ENCODE measurements at places on chromosomes 11 and 22.
A peak's percentile ranks its signal among the peaks of the same experiment; 100 is the strongest.

DNA sequence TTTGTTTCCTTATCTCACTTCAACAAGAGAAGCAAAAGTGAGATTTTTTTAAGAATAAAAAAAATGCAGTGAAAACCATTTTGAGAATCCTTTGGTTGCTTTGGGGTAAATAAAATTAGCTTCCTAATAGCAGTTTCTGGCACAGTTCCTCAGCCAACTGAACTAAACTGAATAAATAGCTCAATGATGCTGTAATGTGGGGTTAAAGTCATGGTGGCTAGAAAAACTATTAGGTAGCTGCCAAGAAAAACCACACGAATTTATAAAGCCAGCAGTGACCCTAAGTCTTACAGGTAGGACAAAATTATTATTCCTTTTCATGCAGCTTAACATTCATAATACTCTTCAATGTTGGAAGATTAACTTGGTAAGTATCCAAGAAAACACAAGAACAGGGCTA, 142.4 kb downstream of the APIP start:
- no peak for DNase-seq

DNA sequence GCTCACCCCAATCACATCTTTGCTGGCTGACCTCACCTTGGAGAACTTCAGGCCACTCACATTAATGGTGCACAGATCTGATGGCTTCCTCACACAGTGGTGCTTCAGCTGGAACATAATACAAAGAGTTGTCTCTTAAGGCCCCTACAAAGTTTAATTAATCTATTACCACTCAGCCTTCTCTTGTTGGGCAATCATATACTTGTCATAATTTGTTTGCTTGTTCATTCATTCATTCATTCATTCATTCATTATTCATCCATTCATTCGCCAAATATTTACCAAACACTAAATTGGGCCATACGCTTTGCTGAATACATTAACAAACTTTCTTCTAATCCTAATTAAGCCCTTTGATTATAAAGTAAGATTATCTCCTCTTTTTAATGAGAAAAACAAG, 15.1 kb downstream of the XRRA1 start:
- no peak for DNase-seq

DNA sequence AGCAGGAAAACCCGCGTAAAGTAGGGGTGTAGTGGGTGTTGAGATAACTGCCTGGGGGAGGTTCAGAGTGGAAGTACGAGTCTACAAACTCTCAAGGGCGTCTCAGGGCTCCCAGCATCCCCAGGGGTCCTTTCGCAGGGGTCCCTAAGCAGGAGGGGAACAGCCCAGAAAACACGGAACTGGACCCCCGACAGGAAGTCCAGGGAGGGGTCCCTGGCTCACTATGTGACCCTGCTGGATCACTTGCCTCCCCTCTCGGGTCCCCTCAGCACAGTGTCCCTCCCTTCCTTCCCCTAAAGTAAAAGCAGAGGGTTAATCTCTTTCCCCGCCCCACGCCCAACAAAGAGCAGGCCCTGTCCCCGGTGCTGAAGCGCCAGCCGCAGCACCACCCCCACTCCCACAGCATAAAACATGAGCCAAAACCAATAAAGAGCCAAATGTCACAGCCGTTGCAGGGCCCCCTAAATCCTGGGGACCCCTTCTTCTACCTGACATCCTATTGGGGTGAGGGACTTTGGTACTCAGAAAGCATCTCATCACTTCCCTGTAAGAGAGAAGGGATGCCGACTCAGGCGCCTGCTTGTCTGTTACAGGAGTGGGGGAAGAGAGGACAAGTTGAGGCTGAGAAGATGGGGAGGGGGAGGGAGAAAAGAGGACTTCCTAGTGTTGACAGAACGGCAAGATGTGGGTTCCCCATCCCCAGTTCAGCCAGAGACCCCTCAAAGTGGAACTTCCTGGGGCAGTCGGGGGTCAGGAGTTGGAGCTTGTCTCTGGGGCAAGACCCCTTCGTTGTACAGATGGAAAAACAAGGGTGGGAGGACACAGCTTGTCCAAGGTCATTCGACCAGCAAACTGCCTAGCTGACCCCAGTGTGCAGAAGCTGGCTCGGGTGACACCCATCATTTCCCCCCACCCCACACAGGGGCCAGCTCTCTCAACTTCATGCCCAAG, 1.4 kb upstream of the NEFH start:
- DNase-seq: peak; percentile 27

DNA sequence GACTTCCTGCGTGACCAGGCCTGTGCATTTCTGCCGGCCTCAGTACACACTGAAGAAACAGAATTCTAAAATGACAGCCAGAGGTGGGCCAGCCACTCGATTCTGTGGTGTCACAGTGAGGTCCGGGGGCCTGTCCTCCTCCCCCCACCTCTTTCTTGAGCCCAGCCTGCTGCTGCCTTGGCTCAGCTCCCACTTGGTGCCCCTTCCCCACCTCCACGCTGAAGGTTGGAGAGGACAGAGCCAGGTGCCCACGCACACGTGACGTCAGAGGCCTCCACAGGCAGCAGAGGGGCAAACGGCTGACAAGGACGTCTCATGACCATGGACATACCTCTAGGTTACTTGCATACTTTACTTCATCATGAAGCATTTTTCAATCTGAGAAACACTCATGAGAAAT, 78.0 kb upstream of the SHANK2 start:
- DNase-seq: no peak

GRCh38 chr11:36945384-36945783, 347.3 kb upstream of the RAG2 start:
- DNase-seq: no peak

DNA sequence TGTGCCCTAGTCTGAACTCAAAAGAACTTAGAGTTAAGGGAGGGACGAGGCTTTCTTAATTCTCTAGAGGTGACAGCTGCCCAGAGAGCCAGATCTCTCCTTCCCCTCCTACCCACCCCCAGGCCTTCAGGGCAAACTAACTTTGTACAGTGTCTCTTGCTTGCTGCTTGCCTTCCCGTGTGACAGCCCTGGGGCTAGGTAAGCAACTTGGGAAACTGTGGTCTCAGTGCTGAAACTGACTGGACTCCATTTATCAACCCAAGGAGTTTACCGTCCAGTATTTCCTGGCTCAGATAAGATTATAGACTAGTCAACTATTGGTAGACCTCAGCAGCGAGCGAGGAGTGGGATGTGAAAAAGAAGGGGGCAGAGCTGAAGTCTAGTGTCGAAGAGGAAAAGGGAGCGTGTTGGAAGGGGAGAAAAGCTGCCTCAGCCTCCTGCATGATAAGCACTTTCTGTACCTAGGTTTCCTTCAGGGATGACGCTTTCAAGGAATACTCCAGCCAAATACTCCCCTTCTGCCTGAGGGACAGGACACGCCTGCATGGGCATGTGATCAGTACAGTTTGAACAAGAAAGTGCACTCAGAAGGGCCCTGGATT, 43.3 kb upstream of the WEE1 start:
- DNase-seq: no peak

GRCh38 chr11:62182147-62182891, 7.7 kb upstream of the SCGB1D1 start:
- DNase-seq: no peak
